Activated naive CD8-positive, alpha-beta T cell treated with anti-CD3 and anti-CD28 coated beads, Interleukin-2, amount 50 U/mL, for 16 hours (primary cell): ENCODE measurements at places on chromosomes 5 and 9.

GRCh38 chr5:82808960-82809359 lies 268.2 kb downstream of the TMEM167A start:
- no peak for DNase-seq

DNA sequence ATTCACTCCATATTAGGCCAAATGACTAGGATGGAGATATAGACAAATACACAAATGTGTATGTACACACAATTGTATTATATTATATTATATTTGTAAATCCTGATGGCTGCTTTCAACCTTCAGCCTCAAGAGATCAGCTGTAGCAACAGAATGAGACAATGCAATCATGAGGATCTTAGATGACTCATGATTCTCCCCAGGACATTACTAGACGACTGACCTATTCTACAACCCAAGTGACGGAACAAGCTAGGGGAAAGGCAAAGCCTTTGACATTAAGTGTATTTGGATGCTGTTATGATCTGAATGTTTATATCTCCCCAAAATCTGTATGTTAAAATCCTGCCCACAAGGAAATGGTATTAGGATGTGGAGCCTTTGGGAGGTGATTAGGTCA lies 66.5 kb downstream of the COX7C start:
- no peak for DNase-seq

DNA sequence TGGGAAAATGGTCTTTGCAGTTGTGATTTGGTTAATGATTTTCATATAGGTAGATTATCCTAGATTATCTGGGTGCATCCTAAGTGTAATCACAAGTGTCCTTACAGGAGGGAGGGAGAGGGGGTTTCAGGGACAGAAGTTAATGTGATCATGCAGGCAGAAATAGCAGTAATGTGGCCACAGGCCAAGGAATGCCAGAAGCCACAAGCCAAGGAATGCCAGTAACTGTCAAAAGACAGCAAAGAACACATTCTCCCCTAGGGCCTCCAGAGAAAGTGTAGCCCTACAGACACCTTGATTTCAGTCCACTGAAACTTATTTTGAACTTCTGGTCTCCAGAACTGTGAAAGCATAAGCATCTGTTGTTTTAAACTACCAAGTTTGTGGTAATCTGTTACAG lies 2074.5 kb downstream of the MAT2B start:
- DNase-seq, result no peak

GRCh38 chr5:42756606-42757601 lies at the start of gene CCDC152:
TSS of gene CCDC152 (plus strand) at chr5:42756818. CDS start at chr5:42759122, 2,304 bp downstream.
- peak; percentile 21 for DNase-seq

- DNase-seq, result no peak
Measured at GRCh38 chr5:151627650-151628049, 36.5 kb upstream of the FAT2 start.

GRCh38 chr9:91027005-91027404 lies 225.4 kb downstream of the SYK start:
- no peak for DNase-seq

- DNase-seq, result no peak
Measured at GRCh38 chr9:137491735-137492432, 32.8 kb upstream of the NSMF start.

- DNase-seq, result no peak
Measured at GRCh38 chr5:59003641-59004040, 420.8 kb downstream of the RAB3C start.

GRCh38 chr5:104533498-104533897 lies 970.9 kb upstream of the NUDT12 start:
- no peak for DNase-seq

DNA sequence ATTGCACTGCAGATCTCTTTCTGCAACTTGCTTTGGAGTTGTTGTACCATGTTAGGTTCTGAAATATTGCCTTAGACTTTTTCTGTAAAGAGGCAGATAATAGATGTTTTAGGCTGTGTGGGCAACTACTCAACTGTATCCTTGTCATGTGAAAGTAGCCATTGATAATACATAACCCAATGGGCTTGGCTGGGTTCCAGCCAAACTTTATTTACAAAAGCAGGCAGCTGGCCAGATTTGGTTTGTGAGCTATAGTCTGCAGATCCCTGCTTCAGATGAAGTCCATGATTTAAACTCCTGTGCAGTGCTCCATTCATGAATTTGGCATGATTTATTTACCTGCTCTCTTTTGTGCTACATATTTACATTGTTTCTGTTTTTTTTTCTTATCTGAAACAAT lies 300.4 kb downstream of the IRX2 start:
- no peak for DNase-seq

DNA sequence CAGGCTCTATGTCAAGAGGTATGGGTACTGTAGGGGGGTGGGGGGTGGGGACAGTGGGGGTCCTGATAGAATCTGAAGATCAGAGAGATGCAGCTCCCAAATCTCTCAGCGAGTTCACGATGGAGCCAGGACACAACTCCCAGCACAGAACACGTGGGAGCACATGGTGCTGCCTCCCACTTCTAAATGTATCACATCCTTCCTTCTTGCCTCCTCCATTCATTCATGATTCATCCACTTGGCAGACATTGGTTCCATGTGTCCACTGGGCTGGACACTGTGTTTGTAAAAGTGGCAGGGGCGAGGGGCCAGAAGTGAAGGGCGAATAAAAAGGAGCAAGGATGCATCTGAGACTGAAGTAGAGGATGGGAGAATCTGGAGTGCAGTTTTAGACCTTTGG lies 33.9 kb downstream of the SH3TC2 start:
- DNase-seq, result no peak

GRCh38 chr9:136728548-136729123 lies 14.1 kb downstream of the LCN10 start:
- no peak for DNase-seq

GRCh38 chr9:22278426-22278825 lies 168.2 kb upstream of the DMRTA1 start:
- DNase-seq, result no peak

DNA sequence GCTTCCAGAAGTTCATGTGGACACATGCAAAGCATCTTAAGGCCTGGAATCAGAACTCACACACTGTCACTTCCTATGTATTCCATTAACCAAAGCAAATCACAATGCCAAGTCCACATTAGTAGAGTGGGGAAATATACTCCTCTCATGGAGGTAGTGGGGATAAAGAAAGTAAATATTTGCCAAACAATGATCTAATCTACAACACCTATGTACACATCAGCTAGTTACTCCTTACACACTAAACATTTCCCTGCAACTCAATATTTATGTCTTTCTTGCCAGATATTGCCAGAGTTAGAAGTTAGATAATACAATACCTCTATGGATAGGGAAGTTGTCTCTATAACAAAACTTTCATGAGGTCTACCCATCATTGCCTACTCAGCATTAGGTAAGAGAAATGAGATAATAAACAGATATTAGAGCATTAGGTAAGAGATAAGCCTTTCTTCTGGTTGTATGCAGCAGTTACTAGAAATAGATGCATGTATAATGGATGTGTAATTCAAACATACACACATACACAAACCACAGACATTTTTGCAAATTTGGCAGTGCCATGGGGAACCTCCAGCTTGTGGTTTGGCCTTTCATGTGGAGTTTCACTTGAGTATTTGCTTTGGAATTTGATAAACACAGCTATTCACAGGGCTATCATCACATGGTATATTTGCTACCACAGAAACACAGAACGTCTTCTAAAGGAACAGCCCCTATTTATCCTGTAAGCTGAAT lies 196.5 kb downstream of the TLE1 start:
- no peak for DNase-seq

GRCh38 chr5:109714592-109714991 lies 24.9 kb downstream of the MAN2A1 start:
- no peak for DNase-seq

GRCh38 chr9:13755551-13755950 lies 476.1 kb upstream of the MPDZ start:
- DNase-seq, result no peak

DNA sequence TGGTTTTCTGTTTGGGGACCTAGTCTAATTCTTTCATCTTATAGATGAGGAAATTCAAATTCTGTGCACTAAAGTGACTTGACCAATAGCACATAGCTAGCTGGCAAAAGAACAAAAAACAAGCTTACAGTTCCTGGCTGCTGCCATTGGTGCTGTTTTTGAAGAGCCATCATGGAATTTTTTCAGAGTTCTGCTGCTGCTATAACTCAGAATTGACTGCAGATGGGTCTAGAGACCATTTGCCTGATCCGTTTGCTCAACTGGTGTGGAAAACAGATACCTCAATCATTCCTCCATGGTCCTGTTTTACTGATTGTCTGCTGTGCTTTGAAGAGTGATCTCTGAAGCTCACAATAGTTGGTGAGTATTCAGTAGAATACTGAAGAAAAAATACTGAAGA lies 15.2 kb downstream of the FBXL7 start:
- no peak for DNase-seq

- DNase-seq, result no peak
Measured at GRCh38 chr9:127370672-127371648, 26.0 kb upstream of the SLC2A8 start.

- no peak for DNase-seq
Measured at GRCh38 chr9:97517331-97518089, 16.0 kb downstream of the TMOD1 start.

GRCh38 chr5:85143138-85143537 lies 758.5 kb upstream of the EDIL3 start:
- no peak for DNase-seq

DNA sequence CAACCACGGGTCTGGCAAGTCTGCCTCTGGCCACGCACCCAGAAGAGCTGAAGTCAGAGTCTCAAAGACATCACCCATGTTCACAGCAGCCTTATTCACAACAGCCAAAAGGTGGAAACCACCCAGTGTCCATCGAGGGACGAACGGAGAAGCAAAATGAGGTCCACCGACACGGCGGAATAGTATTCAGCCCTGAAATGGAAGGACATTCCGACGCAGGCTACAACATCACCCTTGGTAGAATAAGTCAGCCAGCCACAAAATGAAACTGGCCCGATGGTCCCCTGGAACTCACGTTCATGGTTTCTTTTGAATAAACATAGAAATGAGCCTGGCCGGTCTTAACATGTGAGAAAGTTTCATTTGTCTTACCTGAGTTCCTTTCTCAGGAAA lies 16.9 kb downstream of the CCDC187 start:
- no peak for DNase-seq

- DNase-seq, result no peak
Measured at GRCh38 chr9:114770991-114771390, 34.8 kb downstream of the TNFSF15 start.
